Pulmonary artery endothelial cell (primary cell): ENCODE measurements at places on chromosomes 2 and 18. TPM values are rescaled to one million over a fixed set of nuclear protein-coding genes. Genes with fewer than 3 reads are reported as not detected.

Gene CNGA3
- not detected in 2 replicates for total RNA-seq

Gene GPR55
- not detected in 2 replicates for total RNA-seq

Gene OTOS
- not detected in 2 replicates for total RNA-seq

Gene SLC5A7
- not detected in 2 replicates for total RNA-seq

Gene APLF
- 4.2 and 4.8 TPM in 2 replicates for total RNA-seq

Gene TTLL4
- 6.4 and 10.0 TPM in 2 replicates for total RNA-seq

Gene CERKL
- total RNA-seq, result not detected in 2 replicates

Gene NCK2
- total RNA-seq, result 33.9 and 40.2 TPM in 2 replicates

Gene IFIH1
- 7.3 and 13.7 TPM in 2 replicates for total RNA-seq

Gene TMEM178A
- 0.28 and 0.99 TPM in 2 replicates for total RNA-seq

Gene DYNAP
- total RNA-seq, result not detected in 2 replicates

Gene LINC00305
- total RNA-seq, result not detected in 2 replicates

Gene GALNT5
- under 0.01 TPM in 1 of 2 replicates, not detected in the other for total RNA-seq

Gene FARP2
- total RNA-seq, result 37.2 and 41.6 TPM in 2 replicates

Gene TMEM198
- not detected in 2 replicates for total RNA-seq

Gene LRRC30
- not detected in 2 replicates for total RNA-seq

Gene BMP10
- not detected in 2 replicates for total RNA-seq

Gene MAP3K19
- not detected in 2 replicates for total RNA-seq

Gene ZC3H8
- 4.2 and 5.3 TPM in 2 replicates for total RNA-seq

Gene REG3A
- total RNA-seq, result not detected in 2 replicates

Gene KCNG3
- total RNA-seq, result 0.07 TPM in 1 of 2 replicates, not detected in the other

Gene TEKT4
- not detected in 2 replicates for total RNA-seq

Gene PTPRM
- total RNA-seq, result 30.7 and 59.0 TPM in 2 replicates

Gene CBLN2
- 0.18 and 1.1 TPM in 2 replicates for total RNA-seq

Gene CENPA
- 14.2 and 28.3 TPM in 2 replicates for total RNA-seq

Gene CHRNG
- total RNA-seq, result not detected in 2 replicates

Gene MYO7B
- 0.07 and 1.5 TPM in 2 replicates for total RNA-seq

Gene SLC16A14
- total RNA-seq, result 0.21 and 0.26 TPM in 2 replicates
